Activated T-helper 1 cell treated with anti-CD3 and anti-CD28 coated beads, Interleukin-12 subunit alpha, Interleukin-12 subunit beta, Interleukin-2, Interleukin-4 antibody, amounts not matched to agents 30 ng/mL and 10 ng/mL and 1 ng/mL, durations not matched to agents 14 hours and 24 hours and 36 hours (primary cell): ENCODE measurements at places on chromosomes 6 and 20. TPM values are rescaled to one million over a fixed set of nuclear protein-coding genes. Genes with fewer than 3 reads are reported as not detected.

SLC17A1 gene
- not detected in 2 replicates for total RNA-seq

C6orf58 gene
- 0.16 TPM in 1 of 2 replicates, not detected in the other for total RNA-seq

VGLL2 gene
- total RNA-seq = not detected in 2 replicates

SOX18 gene
- 1.3 TPM in 2 replicates for total RNA-seq

FAM229B gene
- 1.1 and 2.2 TPM in 2 replicates for total RNA-seq

FLOT1 gene
- total RNA-seq = 252 and 262 TPM in 2 replicates

GPR63 gene
- 3.1 and 3.2 TPM in 2 replicates for total RNA-seq

RIPOR3 gene
- total RNA-seq = not detected in 2 replicates

TMEM74B gene
- 0.36 and 0.61 TPM in 2 replicates for total RNA-seq

TNFRSF21 gene
- 3.5 and 4.2 TPM in 2 replicates for total RNA-seq

DNAH8 gene
- total RNA-seq = 0.03 and 0.05 TPM in 2 replicates

MUC21 gene
- total RNA-seq = not detected in 2 replicates

MYLIP gene
- total RNA-seq = 20.7 and 21.9 TPM in 2 replicates

FOXQ1 gene
- total RNA-seq = not detected in 2 replicates

HDGFL1 gene
- total RNA-seq = not detected in 2 replicates

VARS2 gene
- total RNA-seq = 74.0 and 76.0 TPM in 2 replicates

DNA sequence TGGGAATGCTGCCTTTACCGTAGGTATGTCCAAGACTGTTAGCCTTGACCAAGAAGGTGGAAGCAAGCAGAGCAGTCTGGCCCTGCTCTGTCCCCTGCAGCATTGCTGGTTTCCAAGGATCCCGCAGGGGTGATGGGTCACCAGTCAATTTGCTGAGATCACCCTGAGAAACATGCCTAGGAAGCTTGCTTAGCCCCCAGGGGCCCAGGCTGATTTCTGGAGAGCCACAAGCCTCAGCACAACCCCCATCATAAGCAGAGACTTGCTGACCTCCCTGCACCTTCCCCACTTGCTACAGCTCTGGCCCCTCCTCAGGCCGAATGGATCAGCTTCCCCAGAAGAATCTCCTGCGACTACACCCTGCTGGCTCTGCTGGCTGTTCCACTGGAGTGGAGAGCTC lies 21.5 kb downstream of the ARHGAP40 start:
- DNase-seq = no peak

- DNase-seq = peak; percentile 52
Measured at GRCh38 chr6:37155394-37156312, 14.3 kb upstream of the PIM1 start.

GRCh38 chr6:96974516-96974915 lies 50.0 kb downstream of the KLHL32 start:
- DNase-seq = no peak

DNA sequence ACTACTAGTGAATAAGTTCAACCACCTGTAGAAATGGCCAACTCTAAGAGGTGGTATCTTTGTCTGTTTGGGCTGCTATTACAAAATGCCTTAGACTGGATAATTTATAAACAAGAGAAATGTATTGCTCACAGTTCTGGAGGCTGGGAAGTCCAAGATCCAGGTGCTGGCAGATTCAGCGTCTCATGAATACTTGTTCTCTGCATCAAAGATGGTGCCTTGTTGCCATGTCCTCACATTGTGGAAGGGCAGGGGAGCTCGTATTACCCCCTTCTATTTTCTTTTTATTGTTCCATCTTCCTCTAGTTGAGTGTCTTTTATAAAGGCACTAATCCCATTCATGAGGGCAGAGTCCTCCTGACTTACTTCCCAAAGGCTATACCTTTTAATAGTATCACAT lies 58.0 kb downstream of the LRRC1 start:
- DNase-seq = no peak

- no peak for DNase-seq
Measured at GRCh38 chr20:10524643-10525042, 89.5 kb downstream of the SLX4IP start.

GRCh38 chr20:16451982-16452381 lies 121.3 kb downstream of the KIF16B start:
- DNase-seq = no peak

GRCh38 chr20:33803921-33804337 lies 7.2 kb upstream of the CHMP4B start:
- no peak for DNase-seq

DNA sequence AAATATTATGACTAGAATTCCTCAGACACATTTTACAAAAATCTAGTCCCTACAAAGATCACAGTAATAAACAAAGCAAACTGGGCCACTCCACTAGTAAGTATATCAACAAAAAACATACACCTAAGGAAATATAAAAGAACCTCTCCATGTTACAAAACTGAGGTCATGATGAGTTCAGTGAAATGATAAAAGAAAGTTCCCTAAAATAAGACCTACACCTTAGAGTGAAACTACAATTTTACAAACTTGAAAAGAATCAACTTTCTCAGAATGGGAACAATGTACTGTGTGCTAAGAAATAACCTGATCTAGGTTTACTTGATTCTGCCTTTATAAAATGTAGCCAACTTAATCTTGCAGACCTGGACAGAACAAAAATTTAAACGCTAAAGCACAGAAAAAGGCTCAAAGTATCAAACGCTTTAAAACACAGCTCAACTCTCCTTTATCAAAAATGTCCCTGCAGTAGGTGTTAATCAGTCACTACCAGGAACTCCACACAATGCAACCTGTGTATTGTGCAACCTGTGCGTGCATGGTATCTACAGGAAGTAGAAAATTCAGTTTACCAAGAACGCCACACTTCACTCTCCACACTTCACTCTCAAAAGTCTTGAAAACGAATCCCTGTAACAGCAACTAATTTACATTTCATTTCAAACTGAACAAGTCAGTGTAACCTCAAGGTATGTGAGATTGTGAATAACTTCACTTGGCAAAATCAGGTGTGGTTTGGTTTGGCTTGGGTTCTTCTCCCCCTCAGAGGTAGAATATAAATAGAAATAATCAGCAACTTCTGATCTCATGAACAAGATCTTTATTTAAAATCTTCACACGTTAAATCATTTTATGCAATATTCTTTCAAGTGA lies 1.8 kb downstream of the RALGAPA2 start:
- DNase-seq = peak; percentile 11

DNA sequence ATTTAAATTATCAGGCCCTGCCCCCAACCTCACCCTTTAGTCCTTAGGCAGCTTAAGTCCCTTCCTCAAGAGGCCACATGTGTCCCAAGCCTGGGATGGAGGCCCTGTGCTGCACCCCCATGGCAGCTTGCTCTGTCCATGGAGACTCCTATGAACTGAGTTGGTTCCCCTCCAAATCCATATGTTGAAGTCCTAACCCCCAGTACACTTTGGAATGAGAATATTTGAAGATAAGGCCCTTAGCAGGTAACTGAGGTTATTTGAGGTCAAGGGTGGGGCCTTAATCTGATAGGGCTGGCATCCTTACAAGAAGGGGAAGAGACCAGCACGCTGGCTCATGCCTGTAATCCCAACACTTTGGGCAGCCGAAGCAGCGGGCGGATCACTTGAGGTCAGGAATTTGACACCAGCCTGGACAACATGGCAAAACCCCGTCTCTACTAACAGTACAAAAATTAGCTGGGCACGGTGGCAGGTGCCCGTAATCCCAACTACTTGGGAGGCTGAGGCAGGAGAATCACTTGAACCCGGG lies 6.7 kb upstream of the BEND3 start:
- no peak for DNase-seq

GRCh38 chr6:145497006-145497405 lies 238.3 kb downstream of the EPM2A start:
- DNase-seq = no peak

DNA sequence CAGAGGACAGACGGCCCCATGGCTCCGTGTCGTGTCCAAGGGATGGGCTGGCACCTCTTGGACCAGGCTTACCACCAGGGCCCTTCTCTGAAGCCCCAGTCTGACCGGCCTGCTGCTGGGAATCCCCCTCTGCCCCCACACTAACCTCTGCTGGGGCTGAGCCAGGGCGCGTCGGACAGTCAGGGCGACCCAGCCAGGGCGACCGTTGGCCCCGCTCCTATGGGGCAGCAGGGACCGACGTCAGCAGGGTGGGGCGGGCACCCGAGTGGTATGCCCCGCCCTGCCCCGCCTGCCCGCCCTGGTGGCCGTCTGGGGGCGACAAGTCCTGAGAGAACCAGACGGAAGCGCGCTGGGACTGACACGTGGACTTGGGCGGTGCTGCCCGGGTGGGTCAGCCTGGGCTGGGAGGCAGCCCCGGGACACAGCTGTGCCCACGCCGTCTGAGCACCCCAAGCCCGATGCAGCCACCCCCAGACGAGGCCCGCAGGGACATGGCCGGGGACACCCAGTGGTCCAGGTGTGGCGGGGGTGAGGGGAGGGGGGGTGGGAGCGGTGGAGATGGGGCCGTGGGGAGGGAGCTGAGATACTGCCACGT lies at the start of gene SLC17A9:
SLC17A9 (plus strand) TSS at position 337 of the 595 bp plus-strand sequence; CDS start at position 459, 122 bp downstream.
- DNase-seq = no peak

GRCh38 chr20:51060301-51060700 lies 37.4 kb upstream of the KCNG1 start:
- DNase-seq = no peak

GRCh38 chr6:38603966-38604365 lies 35.8 kb downstream of the BTBD9 start:
- DNase-seq = no peak

- DNase-seq = no peak
Measured at GRCh38 chr20:55417836-55418235, 587.5 kb downstream of the CBLN4 start.

GRCh38 chr6:159853754-159854153 lies 37.0 kb upstream of the MAS1 start:
- no peak for DNase-seq

- no peak for DNase-seq
Measured at GRCh38 chr20:62368392-62368975, 1.4 kb upstream of the LAMA5 start.

DNA sequence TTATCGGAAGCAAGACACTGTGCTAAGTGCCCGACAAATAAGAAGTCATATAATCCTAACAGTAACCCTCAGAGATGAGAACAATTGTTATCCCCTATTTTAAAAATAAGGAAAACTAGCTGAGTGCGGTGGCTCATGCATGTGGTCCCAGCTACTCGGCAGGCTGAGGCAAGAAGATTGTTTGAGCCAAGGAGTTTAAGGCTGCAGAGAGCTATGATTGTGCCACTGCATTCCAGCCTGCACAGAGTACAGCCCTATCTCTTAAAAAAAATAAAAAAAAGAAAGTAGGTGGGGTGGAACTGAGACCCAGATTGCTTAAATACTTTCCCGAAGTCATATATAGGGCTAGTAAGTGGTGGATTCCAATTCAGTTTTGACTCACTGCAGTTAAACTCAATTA lies 84.7 kb downstream of the UST start:
- no peak for DNase-seq

GRCh38 chr6:75819776-75820487 lies 70.9 kb downstream of the MYO6 start:
- DNase-seq = no peak

DNA sequence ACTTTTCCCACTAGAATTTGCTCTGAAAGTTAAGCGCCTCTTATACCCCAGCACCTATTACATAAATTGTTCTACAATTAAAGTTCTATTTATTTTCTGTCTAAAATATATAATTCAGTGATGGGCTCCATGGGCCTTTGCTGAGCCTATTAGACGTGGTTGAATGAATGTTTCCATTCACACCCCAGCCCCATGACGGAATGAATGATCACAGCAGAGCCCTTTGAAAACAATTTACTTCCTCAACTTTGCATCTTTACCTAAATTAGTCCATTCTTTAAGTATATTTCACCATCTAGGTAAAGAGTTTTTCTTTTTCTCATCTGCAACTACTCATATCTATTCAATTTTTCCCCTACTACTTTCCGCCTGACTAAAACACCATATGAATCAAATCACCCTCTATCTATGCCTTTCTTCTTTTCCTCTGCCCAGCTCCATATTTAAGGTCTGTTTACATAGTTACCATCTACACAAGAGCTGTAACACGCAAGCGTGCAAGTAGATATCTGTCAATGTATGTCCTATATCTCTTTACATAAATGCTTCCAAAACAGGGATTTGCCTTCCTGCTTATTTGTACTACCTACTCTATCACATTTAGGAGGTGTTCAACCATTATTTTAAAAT lies 69.7 kb downstream of the ECT2L start:
- no peak for DNase-seq

DNA sequence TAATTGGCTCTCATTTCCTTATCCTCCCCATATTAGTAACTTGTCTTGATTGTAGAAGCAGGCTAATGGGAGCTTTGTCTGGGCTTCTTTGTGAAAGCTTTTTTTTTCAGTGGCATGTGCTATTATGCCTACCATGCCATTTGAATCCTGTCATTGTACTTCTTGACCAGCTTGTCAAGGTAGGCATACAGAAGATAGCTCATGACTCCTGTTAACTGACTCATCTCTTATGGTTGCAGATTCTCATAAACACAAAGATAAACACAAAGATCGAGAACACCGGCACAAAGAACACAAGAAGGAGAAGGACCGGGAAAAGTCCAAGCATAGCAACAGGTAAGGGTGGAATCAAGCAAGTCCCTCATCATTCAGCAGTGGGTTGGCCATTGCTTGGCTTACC lies 32.5 kb downstream of the TOP1 start:
- DNase-seq = no peak

DNA sequence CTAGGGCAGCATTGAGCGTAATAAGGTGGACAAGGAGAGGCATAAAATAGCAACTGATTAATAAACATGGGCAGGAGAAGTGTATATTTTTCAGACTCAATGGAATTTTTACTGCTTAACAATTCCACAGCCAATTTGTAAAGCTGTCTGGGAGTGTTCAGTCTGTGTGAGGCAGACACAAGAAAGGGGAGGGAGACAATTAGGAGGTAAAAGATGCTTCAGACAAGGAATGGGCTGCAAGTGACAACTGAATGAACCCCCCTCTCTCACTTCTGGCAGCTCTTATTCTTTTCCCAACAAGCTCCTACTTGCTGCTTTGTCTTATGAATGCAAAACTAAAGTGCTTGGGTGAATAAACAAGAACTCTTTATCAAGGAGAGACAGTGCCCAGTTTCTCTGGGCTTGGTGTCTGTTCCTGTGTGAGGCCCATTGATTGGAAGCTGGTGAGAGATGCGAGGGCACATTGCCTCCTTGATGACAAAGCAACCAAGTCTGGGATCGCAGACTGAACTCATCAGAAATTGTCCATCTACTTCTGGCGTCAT lies 575.3 kb downstream of the RNF144B start:
- DNase-seq = no peak

DNA sequence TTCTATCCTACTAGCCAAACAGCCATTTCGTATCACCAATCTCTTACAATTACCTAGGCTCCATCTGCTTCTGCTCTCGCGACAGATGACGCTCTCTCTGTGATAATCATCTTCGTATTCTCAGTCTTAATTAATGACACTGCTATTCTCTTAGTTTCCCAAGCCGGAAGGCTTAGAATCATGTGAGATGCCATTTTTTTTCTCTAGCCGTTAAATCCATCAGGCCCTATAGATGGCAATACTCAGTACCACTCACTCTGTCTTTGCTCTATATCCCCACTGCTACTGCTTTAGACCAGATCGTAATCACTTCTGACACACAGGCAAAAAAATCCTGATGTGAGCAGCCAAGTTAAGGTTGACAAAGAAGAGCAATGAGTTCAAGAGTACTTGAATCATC lies 2.1 kb upstream of the THEMIS start:
- no peak for DNase-seq
